ENCODE measurements at places on chromosomes 16 and 17. TPM values are rescaled to one million over a fixed set of nuclear protein-coding genes. Genes with fewer than 3 reads are reported as not detected.

The KIF18B gene
- 10.9 TPM for total RNA-seq

- no peak for DNase-seq
Measured at GRCh38 chr16:81581107-81581506, 136.5 kb downstream of the CMIP start.

- no peak for DNase-seq
Measured at GRCh38 chr16:890217-890616, 80.6 kb downstream of the LMF1 start.

The KRTAP16-1 gene
- total RNA-seq: not detected

DNA sequence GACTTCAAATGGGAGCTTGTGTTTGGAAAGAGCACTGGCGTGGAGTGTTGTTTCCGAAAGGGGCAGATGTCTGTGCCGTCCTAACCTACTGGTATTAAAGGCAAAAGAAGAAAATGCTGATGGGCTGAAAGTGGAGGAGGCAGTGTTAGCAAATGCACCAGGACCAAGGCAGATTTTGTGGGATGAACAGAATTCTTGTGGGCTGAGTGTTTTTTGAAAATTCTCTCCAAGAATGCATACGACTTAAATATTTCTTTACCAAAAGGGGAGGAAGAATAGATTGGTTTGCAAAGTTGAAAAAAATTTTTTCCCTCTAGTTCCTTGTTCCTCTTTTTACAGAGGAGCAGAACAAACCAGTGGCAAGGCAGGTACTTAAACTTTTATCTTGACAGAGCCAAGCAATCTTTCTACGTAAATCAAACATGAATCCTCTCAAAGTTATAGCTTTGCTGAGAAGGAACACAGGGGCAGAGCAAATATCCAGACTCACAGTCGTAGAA is 16.8 kb downstream of the MARCHF10 start:
- peak; percentile 53 for DNase-seq

The NPIPA7 gene
- not detected for total RNA-seq

The GPATCH8 gene
- total RNA-seq: 5.2 TPM

The SLC5A11 gene
- total RNA-seq: not detected

- DNase-seq: no peak
Measured at GRCh38 chr17:78651554-78651953, 74.4 kb upstream of the DNAH17 start.

The RNF166 gene
- total RNA-seq: 16.5 TPM

- no peak for DNase-seq
Measured at GRCh38 chr16:21028728-21029127, 121.9 kb downstream of the DNAH3 start.

DNA sequence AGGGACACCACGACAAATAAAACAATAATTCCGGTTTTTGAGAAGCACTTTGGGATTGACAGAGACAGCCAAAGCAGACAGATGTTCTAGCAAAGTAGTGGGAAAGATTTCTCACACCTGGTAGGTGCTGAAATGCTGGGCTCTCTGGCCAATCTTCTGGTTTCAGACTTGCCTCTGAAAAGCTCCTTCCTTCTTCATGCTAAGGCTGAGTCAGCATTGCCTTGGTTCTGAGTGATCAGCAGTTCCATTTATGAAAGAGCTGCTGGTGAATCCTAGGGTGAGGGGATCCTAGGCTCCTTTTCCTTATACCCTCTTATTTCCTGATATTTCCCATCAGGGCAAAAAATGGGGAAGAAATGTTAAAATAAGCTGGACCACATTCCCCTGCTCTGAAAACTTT is 268.7 kb upstream of the SALL1 start:
- no peak for DNase-seq

The NOTUM gene
- 0.66 TPM for total RNA-seq

- no peak for DNase-seq
Measured at GRCh38 chr16:2207872-2208271, 2.6 kb downstream of the MLST8 start.

The PRSS33 gene
- total RNA-seq: not detected

DNA sequence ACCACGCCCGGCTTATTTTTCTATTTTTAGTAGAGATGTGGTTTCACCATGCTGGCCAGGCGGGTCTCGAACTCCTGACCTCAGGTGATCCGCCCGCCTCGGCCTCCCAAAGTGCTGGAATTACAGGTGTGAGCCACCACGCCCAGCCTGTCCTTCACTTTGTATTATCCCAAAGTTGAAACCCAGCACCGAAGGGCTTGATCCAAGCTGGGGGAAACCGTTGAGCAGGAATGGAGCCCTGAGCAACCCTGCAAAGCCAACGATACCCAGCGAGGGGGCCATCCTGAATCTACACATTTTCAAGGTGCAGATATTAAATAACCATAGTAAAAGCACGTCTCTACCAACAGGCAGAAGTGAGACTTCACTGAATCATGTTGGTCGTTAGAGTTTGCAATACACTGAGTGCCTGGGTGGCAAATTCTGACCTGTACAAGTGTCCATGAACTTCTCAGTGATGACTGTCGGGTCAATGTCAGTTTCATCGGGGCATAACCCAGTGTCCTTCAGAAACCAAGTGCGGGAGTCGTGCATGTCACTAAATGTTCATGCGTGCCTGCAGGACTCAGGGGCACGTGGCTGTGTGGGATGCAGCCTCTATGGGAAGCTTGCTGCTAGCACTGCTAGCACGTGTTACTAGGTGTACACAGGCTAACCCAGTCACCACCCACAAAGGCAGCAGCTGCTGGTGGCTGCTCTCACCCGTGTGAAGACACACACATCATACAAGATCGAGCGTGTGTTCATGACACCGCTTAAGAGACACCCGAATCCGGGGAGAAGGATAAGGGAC is 10.5 kb upstream of the RBFOX3 start:
- DNase-seq: no peak

The CCL1 gene
- not detected for total RNA-seq

GRCh38 chr17:66675991-66676371 is 158.9 kb upstream of the CACNG5 start:
- no peak for DNase-seq

DNA sequence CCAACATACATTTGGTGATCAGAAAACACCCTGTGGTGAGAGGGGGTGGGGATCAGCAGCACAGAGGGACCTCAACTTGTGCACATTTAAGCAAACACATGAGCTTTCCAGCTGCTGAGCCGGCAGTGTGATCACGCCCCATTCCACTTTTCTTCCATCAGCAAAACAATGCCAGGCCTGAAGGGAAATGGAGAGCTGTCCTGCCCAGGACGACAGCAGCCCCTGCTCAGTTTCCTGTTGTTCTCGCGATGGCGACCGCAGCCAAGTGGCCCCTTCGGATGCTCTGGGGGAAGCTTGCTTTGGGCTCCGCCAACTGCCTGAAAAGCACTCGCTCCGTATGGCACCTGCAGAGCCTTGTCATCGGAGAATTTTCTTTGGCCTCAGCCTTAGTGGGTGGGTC is 272.3 kb downstream of the FOXL1 start:
- no peak for DNase-seq

GRCh38 chr16:31093132-31093703 is 1.4 kb downstream of the VKORC1 start:
- DNase-seq: peak; percentile 56

DNA sequence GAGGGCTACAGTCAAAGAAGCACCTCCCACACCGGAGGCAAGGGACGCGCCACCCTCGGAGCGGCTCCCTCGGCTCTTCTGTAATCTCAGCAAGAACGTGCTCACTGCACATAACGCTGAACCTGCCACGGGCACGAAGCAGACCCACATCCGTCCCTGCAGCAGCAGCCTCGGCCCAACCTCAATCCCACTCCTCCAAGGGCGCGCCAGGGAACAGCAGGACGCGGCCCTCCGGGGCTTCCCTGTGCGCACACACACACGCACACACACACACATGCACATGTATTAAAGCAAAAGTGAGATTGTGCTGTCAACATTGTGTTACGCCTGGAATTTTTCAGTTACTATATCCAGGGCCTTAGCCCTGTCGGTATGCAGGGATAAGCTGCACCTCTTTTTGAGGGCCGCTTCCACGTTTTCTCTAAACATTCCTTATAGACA is 54.0 kb downstream of the TBC1D16 start:
- DNase-seq: no peak

The CACNG5 gene
- total RNA-seq: not detected

DNA sequence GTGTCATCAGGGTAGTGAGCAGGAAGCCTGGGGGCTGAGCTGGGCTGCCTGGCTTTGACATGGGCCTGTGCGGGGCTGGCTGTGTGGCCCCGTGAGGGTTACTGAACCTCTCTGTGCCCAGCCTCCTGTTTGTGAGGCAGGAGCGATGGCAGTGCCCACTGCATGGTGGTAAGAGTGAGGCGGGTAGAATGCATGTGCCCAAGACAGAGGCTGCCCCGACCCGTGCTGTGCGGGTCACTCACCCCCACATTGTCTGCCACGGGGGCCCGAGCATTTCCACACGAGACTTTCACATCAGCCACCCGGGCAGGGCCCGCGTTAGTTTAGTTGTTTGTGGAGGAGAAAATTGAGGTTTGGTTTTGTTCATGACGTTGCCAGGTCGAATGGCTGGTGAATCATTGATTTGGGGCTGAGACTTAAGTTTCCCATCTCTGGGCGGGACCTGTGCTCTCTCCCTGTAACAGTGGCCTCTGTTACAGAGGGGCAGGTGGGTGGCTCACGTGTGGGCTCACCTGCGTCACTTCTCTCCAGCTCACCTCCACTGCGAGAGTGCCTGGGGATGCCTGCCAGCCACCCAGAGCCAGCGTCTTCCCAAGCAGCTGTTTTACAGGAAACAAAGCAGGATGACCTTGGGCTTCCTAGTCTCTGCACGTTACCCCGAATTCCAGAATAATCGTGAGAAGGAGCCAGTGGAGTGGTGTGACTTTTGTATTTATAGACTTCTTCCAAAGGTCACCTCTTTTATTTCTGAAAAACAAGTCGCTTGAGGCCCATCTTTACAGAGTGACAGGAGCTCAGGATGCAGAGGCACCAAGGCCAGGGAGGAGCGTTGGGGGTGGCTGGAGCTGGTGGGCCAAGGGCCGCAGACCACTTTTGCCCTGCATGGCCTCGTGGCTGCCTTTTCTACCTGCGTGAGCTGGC is 150.6 kb downstream of the RPTOR start:
- no peak for DNase-seq

DNA sequence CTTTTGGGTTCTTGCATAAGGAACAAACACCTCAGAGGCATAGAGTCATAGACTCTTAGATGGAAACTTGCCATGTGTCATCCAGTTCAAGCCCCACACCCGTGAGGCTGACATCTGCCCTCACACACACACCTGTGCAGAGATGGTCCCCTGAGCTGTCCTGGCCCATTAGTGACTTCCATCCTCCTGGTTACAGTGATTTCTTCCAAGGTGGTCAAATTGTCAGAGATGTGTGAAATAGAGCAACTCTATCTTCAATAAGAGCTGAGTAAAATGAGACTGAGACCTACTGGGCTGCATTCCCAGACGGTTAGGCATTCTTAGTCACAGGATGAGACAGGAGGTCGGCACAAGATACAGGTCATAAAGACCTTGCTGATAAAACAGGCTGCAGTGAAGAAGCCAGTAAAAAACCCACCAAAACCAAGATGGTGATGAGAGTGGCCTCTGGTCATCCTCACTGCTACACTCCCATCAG is 342.2 kb upstream of the TNRC6C start:
- peak; percentile 40 for DNase-seq

The SLC12A3 gene
- total RNA-seq: not detected

GRCh38 chr16:8822403-8822802 is 24.8 kb downstream of the PMM2 start:
- no peak for DNase-seq

DNA sequence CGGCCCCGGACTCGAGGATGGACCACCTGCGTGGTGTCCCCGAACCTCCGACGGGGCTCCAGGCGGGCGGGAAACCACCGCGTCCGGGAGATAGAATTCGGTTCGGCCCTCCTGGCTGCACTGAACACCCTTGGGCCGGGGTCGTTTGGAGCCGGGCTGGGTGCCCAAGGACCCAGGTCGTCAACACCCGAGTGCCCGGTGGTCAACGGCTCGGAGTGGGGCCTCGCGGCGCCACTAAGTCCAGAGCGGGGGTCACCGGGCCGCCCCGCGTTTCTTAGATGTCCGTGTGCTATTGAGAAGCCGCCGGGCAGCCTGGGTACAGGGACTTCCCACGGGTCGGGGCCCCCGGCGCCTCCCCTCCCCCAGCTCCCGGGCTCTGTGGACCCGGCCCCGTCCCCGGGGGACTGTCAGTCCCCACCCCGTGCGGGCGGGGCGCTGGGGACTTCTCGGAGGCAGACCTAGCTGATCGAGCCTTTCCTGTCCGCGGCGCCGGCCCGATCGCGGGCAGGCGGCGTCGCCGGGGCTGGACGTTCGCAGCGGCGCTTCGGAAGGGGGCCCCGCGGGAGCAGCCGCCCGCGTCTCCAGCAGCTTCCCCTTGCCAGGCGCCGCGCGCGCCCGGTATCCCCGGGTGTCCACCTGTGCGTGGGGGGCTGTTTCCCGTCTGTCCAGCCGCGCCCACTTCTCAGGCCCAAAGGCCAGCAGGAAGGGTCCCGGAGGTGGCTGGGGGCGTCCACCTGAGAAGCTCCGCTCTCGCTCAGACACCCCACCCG is 655 bp upstream of the NPTX1 start:
- DNase-seq: no peak

DNA sequence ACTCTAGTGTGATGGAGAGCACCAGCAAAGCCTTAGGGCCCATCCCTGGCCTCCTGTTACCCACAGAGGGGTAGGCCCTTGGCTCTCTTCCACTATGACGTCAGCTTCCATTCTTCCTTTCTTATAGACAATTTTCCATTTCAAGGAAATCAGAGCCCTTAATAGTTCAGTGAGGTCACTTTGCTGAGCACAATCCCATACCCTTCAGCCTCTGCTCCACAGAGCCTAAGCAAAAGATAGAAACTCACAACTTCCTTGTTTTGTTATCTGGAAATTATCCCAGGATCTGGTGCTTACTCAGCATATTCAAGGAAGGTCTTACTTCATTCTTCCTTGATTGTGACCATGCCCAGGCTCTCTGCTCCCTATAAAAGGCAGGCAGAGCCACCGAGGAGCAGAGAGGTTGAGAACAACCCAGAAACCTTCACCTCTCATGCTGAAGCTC is at the start of gene CCL8:
TSS of gene CCL8 (plus strand) at position 397 of the 445 bp plus-strand sequence. CDS start 67 bp downstream, outside the sequence.
- DNase-seq: no peak

DNA sequence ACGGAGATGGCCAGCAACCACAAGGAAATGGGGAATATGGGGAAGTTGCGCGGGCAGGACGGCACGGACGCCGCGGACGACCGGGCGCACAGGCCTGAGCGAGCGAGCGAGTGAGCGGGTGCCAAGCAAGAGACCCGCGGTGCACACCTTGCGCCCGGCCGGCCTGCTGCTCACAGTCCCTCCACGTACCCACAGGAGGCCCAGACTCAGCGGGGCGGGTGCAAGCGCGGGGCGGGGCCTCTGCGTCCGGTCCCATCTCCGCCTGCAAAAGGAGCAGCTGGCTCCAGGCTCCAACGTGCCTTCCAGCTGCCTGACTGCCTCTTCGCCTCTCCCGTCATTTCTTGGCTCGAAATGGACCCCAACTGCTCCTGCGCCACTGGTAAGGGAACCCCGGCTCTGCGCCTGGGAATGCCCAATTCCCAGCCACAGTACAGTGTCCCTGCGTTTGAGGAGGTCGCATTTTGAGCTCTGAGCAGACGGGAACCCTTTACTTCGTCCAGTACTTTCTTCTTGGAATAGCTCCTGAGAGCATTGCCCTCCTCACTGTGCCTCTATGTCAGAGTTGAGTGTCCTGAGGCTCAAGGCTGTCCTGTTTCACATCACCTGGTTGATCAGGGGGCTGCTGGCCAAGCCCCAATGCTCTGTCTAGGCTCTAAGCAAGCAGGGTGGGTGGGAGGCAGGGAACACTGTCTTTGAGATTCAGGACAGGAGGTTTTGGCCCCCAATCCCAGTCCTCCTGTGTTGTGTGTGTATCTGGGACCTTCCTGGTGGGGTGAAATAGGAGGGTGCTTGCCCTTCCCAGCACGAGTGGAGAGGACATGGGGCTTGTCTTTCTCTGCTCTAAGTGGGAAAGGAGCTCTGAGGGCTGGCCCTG is 8.1 kb upstream of the MT1E start:
- DNase-seq: peak; percentile 98

All from MG63 (cell line).